ENCODE measurements at places on chromosomes 13 and 19.
A peak's percentile ranks its signal among the peaks of the same experiment; 100 is the strongest.

DNA sequence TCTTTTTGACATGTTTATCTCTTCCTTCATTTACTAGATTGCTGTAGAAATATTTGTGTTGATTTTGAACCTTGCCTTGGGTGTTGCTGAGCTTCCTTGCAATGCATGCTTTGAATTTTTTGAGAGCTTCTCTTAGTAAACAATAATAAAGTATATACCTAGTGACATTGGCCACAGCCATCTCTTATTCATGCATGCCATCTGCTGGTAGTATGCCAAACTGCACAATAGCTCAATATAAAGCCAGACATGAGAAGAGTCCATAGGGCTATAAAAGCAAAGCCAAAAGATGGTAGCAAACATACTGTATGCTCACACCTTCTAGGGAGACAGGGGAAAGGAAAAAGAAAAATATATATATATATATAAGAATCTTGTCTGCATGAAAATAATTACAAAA lies 18.9 kb upstream of the ZSCAN5A start:
- no peak for DNase-seq
- H3K36me3 ChIP-seq, result no peaks in the 10 kb centered on the region
- H3K27ac ChIP-seq, result no peak overlapping the region
- H3K27me3 ChIP-seq, result no peaks in the 10 kb centered on the region
- no peaks in the 10 kb centered on the region for H3K4me1 ChIP-seq

DNA sequence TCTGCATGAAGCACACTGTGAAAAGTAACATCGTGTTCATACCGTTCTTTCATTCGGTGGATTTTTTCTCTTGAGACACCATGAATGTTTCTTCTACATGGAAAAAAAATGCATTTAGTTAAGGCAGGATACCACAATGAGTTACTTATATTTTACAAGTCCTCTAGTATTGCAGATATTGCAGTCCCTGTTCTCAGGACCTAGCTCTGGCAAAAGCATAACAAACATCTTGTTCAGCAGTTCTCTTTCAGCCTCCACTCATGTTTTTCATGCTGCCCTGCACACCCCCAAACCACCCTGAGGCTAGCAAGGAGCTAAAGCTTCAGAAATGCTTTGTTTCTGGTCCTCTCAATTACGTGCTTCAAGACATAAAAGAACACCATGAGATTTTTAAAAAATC lies 24.8 kb downstream of the N4BP2L1 start:
- H3K27me3 ChIP-seq, result no peaks in the 10 kb centered on the region
- peaks cover 3% of the 10 kb centered on the region for H3K36me3 ChIP-seq
- no peak overlapping the region for H3K4me3 ChIP-seq
- no peaks in the 10 kb centered on the region for H3K4me1 ChIP-seq

GRCh38 chr19:38528213-38528755 lies 89.5 kb downstream of the MAP4K1 start:
- no peak overlapping the region for H3K4me3 ChIP-seq
- no peak for DNase-seq
- H3K36me3 ChIP-seq, result no peaks in the 10 kb centered on the region
- H3K27me3 ChIP-seq, result no peaks in the 10 kb centered on the region

- H3K4me1 ChIP-seq, result peaks cover 5% of the 10 kb centered on the region
- no peak for DNase-seq
- no peaks in the 10 kb centered on the region for H3K36me3 ChIP-seq
Observed at GRCh38 chr19:36125557-36125956, 10.3 kb downstream of the TBCB start.

GRCh38 chr19:39479916-39480315 lies 722 bp upstream of the TIMM50 start:
- no peaks in the 10 kb centered on the region for H3K36me3 ChIP-seq
- peaks cover 8% of the 10 kb centered on the region for H3K4me1 ChIP-seq
- DNase-seq, result no peak
- H3K27ac ChIP-seq, result peak overlapping the region; percentile 86
- no peaks in the 10 kb centered on the region for H3K27me3 ChIP-seq

- H3K27me3 ChIP-seq, result no peaks in the 10 kb centered on the region
- no peaks in the 10 kb centered on the region for H3K36me3 ChIP-seq
- no peaks in the 10 kb centered on the region for H3K4me1 ChIP-seq
- H3K4me3 ChIP-seq, result no peak overlapping the region
Observed at GRCh38 chr19:53808710-53809125, 15.4 kb downstream of the NLRP12 start.

DNA sequence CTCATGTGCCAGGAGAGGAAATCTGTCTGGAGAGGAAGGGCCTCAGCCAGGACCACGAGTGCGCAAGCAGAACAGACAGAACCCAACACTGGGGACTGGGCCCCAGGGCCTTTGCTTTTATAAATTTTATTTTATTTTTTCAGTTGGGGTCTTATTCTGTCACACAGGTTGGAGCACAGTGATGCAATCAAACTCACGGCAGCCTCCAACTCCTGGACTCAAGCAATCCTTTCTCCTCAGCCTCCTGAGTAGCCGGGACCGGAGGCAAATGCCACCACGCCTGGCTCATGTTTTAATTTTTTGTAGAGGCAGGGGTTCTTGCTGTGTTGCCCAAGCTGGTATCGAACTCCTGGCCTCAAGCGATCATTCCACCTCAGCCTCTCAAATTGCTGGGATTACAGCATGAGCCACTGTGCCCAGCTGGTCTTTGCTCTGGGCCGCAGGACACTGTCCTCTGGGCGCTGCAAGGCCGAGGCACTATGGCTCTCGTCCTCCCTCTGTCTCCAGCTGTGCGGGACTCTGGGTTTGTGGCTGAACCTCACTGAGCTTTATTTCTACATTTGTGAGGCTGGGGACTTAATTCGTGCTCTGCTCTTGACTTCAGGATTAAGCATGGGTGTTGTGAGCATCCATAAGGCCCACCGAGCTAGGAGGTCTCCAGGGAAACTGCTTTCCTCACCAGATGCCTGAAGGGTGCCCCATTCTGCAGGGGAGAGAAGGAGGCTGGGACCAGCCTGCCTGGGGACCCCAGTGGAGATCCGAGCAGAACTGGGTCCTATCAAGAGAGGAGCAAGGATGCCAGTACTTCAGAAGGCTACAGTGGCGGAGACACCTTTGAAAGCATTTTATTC lies 144.2 kb upstream of the VSTM2B start:
- no peak overlapping the region for H3K4me3 ChIP-seq
- H3K36me3 ChIP-seq, result no peaks in the 10 kb centered on the region

- H3K4me1 ChIP-seq, result no peaks in the 10 kb centered on the region
- H3K27ac ChIP-seq, result no peak overlapping the region
- H3K36me3 ChIP-seq, result no peaks in the 10 kb centered on the region
- no peaks in the 10 kb centered on the region for H3K27me3 ChIP-seq
Observed at GRCh38 chr13:35530147-35530546, 53.7 kb upstream of the MAB21L1 start.

- H3K27me3 ChIP-seq, result no peaks in the 10 kb centered on the region
- H3K27ac ChIP-seq, result no peak overlapping the region
- H3K4me3 ChIP-seq, result no peak overlapping the region
Observed at GRCh38 chr19:2791440-2791839, 6.1 kb downstream of the THOP1 start.

- peak overlapping the region; percentile 93 for H3K27ac ChIP-seq
- peaks cover 20% of the 10 kb centered on the region for H3K4me1 ChIP-seq
- no peak for DNase-seq
Observed at GRCh38 chr19:18153556-18154134, 682 bp downstream of the PIK3R2 start.

- H3K4me3 ChIP-seq, result peak overlapping the region; percentile 71
- H3K27ac ChIP-seq, result peak overlapping the region; percentile 85
- H3K27me3 ChIP-seq, result no peaks in the 10 kb centered on the region
- H3K36me3 ChIP-seq, result no peaks in the 10 kb centered on the region
- no peak for DNase-seq
- no peaks in the 10 kb centered on the region for H3K4me1 ChIP-seq
Observed at GRCh38 chr19:39997638-39998216, 867 bp downstream of the ZNF546 start.

DNA sequence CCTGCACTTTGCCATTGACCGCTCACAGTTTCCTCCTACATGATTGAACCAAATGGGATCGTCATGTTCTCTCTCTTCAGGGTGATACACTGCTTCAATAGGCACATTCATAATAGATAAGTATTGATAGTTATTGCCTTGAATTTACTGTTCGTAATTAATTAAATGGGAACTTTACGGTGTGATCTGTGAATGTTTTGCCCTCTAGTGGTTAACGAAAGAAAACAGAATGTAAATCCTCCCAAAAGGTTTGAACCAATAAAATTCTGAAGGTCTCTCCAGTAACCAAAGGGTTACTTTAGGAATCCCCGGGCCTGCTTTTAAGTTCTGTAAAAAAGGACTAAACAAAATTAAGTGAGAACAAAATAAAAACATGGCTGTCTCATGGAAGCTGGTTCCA lies 389.3 kb downstream of the DACH1 start:
- no peak overlapping the region for H3K4me3 ChIP-seq
- no peak for DNase-seq
- no peaks in the 10 kb centered on the region for H3K4me1 ChIP-seq
- H3K27me3 ChIP-seq, result no peaks in the 10 kb centered on the region

- no peaks in the 10 kb centered on the region for H3K36me3 ChIP-seq
- H3K27me3 ChIP-seq, result no peaks in the 10 kb centered on the region
Observed at GRCh38 chr13:93843082-93843481, 616.5 kb downstream of the GPC6 start.

- H3K27ac ChIP-seq, result no peak overlapping the region
- no peaks in the 10 kb centered on the region for H3K27me3 ChIP-seq
- no peaks in the 10 kb centered on the region for H3K36me3 ChIP-seq
- H3K4me3 ChIP-seq, result no peak overlapping the region
- H3K4me1 ChIP-seq, result no peaks in the 10 kb centered on the region
Observed at GRCh38 chr13:94335761-94336526, 143.5 kb downstream of the DCT start.

DNA sequence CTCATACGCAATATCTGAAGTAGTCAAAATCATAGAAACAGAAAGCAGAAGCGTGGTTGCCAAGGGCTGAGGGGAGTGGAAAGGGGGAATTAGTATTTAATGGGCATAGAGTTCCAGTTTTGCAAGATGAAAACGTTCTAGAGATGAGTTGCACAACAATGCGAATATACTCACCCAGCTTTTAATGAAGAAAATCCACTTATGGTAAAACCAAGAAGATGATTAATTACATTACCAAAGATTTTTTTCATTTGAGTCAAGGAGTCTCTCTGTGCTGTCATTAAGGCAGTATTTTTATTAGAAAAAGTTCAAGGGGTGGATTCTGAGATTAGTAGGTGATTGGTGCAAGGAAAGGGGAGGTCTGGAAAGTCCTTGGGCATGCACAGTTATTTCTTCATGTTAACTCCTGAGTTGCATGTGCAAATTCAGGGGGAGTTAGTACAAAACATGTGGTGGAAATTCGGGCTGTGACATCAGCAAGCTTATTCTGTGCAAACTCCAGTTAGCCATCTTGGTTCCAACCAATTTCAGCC lies 6.9 kb upstream of the CBY2 start:
- no peak overlapping the region for H3K4me3 ChIP-seq
- no peaks in the 10 kb centered on the region for H3K36me3 ChIP-seq
- H3K27ac ChIP-seq, result no peak overlapping the region
- H3K4me1 ChIP-seq, result no peaks in the 10 kb centered on the region
